RCC 7860 (cell line): ENCODE measurements at places on chromosomes 12 and 14.

DNA sequence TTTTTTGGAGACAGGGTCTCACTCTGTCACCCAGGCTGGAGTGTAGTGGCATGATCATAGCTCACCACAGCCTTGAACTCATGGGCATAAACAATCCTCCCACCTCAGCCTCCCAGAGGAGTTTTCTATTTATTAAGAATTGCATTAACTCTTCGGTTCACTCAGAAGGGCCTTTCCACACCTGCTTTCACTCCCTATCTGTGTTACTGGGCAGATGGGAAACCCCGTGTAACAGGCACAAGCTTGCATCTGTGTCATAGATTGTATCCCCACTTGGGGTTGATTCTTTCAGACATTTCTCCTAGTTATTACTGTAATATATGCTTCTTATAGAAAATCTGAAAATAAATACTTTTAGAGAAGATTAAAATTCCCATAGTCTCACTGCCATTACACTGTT is 38.7 kb downstream of the STX2 start:
- DNase-seq, result no peak

DNA sequence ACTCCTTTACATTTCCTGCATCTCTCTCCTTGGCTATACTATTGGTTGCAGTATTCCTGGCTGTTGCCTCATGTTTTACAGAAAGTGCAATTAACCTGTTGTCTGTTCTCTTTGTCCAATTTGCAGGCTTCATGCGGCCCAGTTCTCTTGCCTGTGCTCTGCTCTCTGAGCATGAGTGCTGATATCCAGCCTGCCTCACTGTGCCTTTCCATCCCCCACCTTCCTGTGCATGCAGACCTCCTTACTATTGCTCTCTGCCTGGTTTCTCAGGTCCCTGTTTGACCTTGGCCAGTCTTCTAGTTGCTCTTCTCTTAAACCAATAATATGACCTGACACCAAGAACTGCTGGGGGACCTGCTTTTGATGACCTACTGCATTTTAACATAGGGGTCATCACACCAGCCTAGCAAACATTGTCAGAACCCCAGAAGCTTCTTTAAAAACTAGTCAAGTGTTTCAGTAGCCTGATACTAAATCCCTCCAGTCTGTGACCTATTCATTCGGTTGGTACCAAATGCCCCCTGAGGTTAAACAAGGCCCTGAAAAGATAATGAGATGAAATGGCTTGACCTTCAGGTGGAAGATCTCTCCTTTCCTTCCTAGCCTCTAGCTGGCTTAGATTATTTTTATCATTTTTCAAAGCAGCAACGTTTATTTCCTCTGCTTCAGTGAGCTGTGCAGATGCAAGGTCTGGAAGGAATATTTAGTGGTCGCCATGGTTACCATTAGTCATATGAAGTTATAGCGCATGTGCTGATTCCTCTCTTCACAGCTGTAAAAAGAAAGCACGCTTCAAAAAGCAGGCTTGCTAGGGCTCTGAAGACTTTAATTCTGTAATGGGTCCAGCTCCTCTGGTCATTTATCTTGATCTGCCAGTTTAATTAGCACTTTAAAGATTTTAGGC is 216.5 kb downstream of the PHLDA1 start:
- peak; percentile 93 for DNase-seq

DNA sequence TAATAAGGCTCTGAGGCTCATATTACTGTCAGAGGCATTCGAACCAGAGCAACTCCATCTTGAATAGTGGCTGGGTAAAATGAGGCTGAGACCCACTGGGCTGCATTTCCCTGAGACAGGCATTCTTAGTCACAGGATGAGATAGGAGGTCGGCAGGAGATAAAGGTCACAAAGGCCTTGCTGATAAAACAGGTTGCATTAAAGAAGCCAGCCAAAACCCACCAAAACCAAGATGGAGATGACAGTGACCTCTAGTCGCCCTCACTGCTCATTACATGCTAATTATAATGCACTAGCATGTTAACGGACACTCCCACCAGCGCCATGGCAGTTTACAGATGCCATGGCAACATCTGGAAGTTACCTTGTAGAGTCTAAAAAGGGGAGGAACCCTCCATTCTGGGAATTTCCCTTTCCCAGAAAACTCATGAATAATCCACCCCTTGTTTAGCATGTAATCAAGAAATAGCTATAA is 18.1 kb upstream of the PRICKLE1 start:
- DNase-seq, result no peak

DNA sequence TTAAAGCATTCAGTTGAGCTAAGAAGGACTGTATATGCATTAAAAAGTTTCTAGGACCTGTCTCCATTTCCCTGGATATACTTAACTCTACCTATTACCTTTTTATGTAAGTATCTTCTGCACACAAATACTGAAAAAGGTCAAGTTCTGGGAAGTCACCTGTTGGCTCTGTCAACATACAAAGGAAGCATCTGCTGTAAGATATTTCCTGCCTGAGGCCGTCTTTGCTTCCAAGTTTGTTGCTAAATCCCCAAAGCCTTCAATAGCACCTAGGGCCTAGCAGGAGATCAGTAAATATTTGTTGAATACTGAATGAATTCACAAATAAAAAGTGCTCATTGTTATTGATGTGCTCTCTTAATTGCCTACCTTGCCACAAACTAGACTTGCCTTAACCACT is 188.4 kb downstream of the DUSP6 start:
- DNase-seq, result no peak

GRCh38 chr14:46964378-46964777 is 312.8 kb upstream of the RPL10L start:
- no peak for DNase-seq

GRCh38 chr12:99529966-99530365 is 117.6 kb upstream of the GARIN6 start:
- DNase-seq, result peak; percentile 44

DNA sequence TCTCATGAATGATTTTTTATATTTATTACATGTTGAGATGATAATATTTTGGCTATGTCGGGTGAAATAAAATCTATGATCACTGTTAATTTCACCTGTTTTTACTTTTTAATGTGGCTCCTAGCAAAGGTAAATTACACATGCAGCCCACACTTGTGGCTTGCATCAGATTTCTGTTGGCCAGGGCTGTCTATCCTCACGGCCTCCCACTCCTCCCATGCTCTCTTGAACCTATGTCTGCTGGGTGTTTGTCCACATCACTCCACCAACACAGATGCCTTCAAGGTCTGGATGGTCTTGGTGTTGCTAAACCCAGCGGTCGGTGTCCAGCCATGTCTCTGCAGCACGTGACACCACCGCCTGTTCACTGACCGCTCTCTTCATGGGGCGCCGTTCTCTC is 339.4 kb upstream of the FKBP4 start:
- DNase-seq, result no peak

DNA sequence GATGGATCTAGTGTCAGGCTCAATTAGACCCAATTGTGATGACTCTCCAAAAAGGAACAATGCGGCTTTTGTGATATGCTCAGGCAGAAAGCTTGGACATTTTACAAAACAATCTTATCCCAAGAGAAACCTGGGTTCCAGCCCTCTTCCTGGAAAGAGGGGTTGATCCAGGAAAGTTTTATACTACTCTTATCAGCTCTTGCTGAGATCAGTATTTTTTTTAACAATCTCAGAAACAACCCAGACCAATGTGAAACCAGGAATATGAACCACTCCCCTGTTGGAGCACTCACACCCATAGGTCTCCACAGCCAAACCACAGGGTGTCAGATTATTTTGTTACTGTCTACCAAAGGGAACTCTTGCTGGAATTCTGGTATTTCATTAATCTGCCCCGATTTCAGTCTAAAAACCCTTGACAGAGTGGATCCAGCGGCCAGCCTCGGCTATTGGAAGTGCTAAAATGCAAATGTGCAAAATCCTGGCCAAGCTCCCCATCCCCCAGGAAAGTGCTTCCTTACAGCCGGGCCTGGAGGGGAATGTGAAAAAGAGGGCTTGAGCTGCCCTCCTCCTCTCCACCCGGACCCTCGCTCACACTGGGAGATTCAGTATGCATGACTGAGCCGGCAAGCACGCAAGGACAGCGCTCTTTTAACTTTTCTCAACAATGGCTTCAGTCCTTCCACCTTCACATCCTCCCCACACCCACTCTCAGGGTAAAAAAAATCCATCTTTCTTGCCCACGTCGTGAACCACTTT is 4.0 kb downstream of the FBXL14 start:
- no peak for DNase-seq

- DNase-seq, result no peak
Measured at GRCh38 chr12:49968471-49968870, 4.3 kb upstream of the AQP6 start.

DNA sequence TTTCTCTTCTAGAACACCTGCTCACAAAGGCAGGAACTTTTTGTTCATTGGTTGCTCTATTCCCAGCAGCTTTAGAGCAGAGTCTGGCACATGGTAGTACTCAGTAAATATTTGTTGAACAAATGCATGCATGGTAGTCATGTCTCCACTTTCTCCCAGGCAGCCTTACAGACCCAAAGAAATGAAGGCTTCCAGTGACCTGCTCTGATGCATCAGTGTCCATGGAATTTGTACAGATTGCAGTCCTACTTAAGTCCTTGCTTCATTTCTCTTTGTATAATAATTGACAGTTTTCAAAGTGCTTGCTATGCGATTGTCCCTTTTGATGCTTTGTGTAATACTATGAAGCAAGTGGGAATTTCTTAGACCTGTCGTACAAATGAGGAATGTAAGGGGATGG is 119.6 kb downstream of the DERA start:
- no peak for DNase-seq

DNA sequence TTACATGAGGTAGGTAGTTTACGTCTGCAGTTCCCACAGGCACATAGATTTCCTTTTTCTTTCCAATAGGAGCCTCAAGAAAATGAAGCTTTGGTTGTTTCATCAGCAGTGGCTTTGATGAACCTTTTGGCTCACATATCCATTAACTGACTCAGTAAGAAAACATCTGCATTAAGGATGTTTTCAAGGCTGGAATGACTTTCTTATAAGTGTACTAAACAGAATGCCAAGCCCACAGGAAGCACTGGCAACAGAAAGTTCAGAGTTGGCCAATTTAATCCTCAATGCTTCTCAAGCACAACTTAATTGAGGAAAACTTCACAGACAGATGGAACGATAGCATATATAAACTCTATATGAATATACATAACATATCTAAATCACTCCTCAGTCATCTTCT is 63.5 kb downstream of the ST8SIA1 start:
- DNase-seq, result no peak

DNA sequence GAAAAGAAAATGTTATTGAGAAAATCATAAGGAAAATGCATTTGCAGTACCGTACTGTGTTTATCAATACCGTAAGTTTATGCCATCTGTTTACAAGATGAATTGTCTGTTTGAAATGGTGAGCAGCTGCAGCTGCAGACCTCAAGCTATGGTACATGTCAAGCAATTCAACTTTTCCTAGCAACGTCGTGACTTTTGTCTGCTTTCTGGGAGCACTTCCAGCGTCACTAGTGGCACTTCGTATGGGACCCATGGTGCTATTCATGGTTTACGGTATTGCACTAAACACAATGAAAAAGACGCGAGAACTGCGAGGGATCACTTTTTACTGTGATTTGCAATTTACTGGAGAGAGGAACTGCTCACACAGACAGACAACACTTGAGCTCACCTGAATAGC is 160.8 kb downstream of the UNC79 start:
- DNase-seq, result no peak

- no peak for DNase-seq
Measured at GRCh38 chr14:61120576-61120975, 139.5 kb downstream of the SLC38A6 start.

GRCh38 chr12:69739287-69740191 is 879 bp downstream of the RAB3IP start:
- no peak for DNase-seq

DNA sequence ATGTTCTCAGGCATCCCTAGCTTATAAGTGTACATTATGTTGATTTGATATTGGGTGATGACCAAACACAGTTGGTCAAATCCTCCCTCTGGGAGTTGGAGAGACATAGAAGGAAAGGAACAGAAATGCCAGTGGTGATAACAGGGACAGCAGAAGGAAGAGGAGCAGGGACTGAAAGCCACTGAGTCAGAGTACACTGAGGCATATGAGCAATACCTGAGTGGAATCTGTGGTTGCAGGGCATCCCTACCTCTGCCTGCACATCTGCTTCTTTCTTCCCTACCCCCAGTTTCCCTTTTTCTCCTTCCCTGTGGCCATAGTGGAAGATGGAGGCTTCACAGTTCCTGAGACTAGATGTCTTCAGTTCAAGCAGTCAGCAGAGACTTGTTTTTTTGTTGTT is 44.9 kb downstream of the BICD1 start:
- DNase-seq, result no peak

DNA sequence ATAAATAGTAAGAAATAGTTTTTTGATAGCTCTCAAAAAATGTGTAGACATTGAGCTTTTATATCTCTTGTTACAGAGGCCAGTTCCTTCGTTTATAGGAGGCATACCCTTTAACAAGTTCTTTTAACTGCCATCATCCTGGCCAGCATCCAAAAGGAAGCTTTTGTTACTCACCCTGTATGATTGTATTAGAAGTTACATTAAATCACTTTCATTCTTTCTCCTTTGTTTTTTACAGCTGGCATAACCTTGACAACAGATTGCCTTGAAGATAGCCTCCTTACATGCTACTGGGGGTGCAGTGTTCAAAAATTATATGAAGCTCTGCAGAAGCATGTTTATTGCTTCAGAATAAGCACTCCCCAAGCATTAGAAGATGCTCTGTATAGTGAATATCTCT is 20.1 kb downstream of the CGRRF1 start:
- no peak for DNase-seq
